Muscle of leg (tissue), 16 donors: ENCODE measurements at places on chromosomes 16 and 17. TPM values are rescaled to one million over a fixed set of nuclear protein-coding genes. Genes with fewer than 3 reads are reported as not detected.
A peak's percentile ranks its signal among the peaks of the same experiment; 100 is the strongest.

- DNase-seq = no peak
These were observed 63.9 kb upstream of the DNAJA2 start for GRCh38 chr16:47037396-47037745.

Gene COX6A2
- total RNA-seq = 131 TPM

Gene CDRT15
- total RNA-seq = not detected

DNA sequence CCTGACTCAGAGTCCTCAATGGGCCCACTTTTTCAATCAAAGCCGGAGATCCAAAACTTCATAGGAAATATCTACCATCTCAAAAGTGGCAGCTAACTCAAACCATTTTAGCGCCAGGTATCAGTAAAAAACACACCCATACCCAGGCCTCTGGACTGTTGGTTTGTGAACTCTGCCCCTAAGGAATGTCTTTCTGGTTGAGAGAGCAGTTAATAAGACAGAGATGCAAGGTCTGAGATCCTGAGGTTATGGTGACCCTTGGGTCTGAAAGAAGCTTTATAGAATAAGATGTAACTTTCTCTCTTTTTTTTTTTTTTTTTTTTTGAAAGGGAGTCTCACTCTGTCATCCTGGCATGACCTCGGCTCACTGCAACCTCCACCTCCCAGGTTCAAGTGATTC, 350.5 kb downstream of the SOX9 start:
- DNase-seq = no peak

GRCh38 chr16:86953631-86954391, 363.4 kb downstream of the C16orf95 start:
- DNase-seq = no peak

DNA sequence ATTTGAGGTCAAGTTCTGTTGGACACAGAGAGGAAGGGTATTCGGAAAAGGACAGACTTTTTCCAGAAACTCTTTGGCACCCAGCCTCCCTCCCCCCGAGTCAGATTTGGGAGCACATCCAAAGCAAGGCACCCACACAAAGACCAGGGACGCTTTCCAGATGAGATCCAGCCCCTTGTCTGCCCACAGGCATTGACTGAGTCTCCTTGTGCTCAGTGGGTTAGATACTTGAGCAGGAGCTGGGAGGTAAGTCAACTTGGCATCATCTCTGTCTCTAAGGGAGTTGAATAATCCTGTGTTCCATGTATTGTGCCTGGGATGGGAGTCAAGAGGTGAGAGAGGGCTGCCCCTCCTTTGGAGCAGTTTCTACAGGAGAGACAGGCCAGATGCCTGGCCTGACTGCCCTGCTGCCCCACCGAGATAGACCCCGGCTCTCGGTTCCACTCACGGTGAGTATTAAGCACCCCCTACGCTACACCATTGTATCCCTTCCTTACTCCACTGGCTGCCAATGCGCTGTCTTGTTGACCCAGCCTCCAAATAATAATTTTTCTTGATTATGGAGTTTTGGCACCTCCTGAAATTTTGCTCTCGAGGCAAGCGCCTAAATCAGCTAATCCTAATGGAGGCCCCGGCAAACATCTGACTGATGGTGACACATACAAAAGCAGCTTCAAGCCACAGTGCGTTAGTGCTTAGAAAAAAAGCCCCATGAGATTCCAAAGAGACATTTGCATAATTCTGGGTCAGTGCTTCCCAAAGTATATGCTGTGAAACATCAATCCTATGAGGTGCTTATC, 29.6 kb upstream of the MAP3K14 start:
- DNase-seq = peak; percentile 53
